ENCODE measurements at places on chromosomes 16 and 17.

GRCh38 chr16:2358811-2359210 is 18.3 kb upstream of the ABCA3 start:
- DNase-seq = no peak

GRCh38 chr17:75315541-75316243 is 26.5 kb upstream of the SLC25A19 start:
- no peak for DNase-seq

- DNase-seq = no peak
Observed at GRCh38 chr16:49095539-49095938, 186.1 kb downstream of the CBLN1 start.

DNA sequence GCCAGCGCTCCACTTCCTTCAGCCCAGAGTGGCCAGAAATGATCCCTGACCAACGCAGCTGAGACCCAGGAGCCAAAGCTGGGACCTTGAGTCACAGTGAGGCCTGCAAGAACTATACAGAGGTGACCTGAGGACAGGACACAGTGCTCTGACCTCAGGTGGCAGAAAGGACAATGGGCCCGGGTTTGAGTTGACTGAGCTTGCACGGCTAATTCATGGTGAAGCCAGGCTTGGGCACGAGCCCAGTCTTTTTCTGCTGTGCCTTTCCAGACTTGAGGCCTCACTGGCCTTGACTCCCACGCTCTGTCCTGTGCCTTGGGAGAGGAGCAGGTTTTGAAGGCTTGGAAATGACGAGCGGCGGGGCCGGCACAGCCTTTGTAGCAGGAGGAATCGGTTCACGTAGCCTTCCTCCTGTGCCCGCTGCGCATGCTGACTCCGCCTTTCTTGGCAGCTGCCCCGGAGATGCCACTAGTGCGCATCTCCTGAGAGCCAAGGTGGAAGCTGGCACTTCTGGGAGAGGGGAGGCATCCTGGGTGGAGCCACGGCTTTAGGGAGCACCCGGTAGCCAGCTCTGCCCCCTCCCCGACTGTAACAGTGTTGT is 34.9 kb downstream of the NDEL1 start:
- DNase-seq = no peak

DNA sequence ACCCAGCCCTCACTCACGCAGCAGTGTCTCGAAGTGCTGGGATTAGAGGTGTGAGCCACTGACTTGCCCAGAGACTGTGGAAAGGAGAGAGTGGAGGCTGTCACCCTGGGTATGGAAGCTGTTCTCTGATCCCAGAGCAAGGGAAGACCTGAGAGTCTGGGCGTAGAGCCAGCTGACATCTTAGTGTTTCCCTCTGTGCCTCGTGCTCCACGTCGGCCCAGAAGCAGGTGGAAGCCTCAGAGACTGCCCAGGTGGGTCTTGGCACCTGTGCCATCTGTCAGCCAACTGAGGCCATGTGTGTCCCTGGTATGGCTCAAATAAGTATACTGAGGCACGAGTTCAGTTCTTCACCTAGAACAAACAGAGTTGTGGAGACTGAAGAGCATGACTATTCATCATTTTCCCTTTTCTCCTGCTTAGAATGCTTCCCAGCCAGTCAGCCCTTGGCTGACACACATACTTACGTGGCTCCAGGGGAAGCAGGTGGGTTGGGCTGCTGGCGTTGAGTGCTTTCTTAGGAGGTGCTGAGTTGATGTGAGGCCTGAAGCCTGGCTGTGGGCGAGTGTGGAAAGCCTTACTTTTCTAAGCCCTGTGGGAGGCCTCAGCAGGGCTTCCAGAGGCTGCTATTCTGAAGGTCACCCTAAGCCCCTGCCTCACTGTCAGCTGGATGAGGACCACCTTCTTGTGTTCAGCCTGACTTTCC is 8.1 kb downstream of the CTRL start:
- DNase-seq = no peak

DNA sequence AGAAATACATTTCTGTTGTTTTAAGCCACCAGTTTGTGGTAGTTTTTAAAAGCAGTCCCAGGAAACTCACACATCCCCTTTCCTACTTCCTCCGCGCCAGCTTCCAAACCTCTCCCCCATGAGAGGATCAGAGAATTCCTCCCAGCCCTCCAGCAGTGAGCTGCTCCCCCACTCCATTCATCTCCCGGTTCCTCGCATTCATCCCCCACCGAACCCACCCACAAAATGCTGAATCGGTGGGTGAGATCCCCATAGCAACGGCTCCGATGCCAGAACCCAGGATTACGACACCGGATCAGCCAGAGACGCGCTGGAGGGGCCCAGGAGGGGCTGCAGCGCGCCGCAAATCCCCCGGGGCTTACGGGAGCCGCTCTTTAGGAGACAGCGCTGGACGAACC is 251.4 kb upstream of the RPL38 start:
- no peak for DNase-seq

DNA sequence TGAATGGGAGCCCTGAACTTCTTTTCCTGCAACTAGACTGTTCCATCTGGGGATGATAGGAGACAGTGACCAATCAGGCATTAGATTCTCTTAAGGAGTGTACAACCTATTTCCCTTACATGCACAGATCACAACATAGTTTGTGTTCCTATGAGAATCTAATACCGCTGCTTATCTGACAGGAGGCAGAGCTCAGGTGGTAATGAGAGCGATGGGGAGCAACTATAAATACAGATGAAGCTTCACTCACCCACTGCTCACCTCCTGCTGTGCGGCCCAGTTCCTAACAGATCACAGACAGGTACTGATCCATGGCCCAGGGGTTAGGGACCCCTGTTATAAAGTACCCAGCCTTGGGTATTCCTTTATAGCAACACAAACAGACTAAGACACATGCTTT is 17.4 kb upstream of the ADAMTS18 start:
- no peak for DNase-seq

- DNase-seq = no peak
Observed at GRCh38 chr16:9658164-9658563, 524.1 kb downstream of the GRIN2A start.

- DNase-seq = no peak
Observed at GRCh38 chr17:14780097-14780651, 479.3 kb downstream of the HS3ST3B1 start.

GRCh38 chr16:84368308-84368996 is at the start of gene ATP2C2:
Gene ATP2C2 (plus strand): TSS chr16:84368538. CDS start chr16:84368616, 78 bp downstream.
- DNase-seq = no peak

GRCh38 chr16:88669980-88670379 is 7.1 kb upstream of the MVD start:
- DNase-seq = no peak

DNA sequence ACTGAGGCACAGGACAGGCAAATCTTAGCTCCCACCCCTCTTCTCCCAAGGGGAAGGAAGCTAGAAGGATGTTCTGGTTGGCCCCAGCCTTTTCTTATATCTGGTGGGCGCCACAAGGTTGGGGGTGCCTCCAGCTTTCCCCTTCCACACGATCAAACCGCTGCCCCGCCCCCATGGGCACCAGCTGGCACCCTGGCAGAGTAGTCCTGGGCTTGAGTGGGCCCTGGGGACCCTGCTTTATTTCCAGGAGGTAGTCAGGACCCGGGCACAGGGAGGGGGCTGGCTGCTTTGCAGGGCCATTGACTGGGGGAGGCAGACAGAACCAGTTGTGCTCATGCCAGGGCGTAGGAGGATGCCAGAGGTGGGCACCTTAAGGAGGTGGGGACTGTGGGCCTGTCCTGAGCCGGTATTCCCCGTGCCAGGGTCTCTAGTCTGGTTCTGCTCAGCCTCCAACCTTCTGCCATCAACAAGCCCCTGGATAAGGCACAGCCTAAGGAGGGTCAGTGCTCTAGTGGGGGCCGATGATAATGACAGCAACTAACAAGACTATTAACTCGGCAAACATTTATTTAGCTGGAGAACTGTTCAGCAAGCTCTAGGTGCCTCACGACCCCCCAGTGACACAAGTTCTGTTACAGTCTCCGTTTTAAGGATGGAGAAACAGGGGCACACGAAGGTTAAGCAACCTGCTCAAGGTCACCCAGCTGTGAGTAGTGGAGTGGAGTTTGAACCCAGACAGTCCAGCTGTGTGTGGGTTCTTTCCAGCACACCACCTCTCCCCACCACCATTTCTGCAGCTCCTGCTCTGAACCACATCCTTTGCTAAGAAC is 7.6 kb upstream of the PPP1R1B start:
- no peak for DNase-seq

DNA sequence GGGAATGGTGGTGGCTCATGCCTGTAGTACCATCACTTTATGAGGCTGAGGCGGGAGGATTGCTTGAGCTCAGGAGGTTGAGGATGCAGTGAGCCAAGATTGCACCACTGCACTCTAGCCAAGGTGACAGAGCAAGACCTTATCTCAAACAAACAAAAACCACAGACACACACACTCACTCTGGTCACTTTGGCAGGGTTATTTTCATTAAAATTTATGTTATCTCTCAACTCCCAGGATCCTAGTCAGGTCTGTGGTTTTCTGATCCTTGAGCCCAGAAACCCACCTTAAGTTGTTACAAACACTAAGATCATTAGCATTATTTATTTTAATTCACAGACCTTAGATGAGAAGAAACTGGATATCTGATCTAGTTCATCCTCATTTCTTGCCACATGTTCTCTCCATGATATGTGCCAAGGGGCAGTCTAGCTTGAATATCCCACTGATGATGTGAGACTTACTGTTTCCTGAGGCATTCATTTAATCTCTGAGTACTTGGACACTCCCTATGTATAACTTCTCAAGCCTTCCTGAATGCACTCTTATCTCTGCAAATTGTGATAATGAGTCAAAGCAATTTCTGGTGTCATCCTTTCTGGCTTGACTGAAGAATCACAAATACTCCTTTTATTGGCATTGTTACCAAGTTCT is 9.6 kb downstream of the ABHD15 start:
- no peak for DNase-seq

DNA sequence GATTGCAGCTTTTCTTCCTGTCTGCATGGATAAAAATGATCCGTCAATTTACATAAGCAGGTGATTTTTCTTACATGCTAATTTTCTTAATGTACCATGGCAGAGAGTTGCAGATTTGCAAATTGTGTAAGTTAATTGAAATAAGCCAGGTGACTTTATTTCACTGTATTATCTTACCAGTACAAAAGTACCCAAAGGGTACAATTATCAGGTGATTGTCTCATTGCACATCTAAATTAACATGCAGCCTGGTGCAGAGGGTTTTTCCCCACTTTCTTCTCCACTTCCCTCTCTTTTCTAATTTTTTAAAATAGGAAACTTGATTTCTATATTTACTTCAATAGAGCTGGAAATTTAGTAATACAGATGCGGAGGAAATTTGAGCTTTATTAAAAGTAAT is 11.2 kb downstream of the NLK start:
- DNase-seq = no peak

DNA sequence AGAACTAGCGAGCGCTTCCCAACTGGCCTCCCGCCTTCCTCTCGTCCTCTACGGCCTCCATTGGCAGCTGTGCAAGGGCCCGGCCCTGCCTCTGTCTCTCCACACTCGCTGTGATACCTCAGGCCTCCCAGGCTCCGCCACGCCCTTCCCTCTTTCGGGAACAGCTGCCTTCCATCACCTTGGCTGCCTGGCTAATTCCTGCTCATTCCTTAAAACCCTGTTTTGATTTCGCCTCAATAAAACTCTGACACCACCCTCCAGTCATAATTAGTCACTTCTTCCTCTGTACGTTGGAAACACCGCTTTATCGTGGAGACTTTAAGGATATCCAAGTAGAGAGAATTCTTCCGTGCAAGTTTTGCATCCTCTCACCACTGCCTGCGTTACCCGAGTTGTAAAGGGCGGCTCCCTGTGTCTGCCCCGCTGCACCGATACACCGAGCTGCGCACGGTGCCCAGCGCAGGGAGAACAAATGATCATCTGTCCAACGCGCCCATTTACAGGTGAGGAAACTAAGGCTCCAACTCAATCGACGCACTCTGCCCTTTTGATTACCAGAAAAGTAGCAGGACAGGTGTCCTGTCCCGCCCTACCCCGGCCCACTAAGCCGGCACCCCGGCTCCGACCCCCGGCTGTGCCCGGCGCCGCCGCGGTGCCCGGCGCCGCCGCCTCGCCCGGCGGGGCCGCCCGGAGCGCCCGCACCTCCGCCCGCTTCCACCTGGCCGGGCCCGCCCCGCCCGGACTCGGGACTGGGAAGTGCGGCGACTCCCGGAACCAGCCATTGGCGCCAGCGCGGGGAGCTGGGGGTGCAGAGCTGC is 139.7 kb downstream of the SEC14L1 start:
- no peak for DNase-seq

DNA sequence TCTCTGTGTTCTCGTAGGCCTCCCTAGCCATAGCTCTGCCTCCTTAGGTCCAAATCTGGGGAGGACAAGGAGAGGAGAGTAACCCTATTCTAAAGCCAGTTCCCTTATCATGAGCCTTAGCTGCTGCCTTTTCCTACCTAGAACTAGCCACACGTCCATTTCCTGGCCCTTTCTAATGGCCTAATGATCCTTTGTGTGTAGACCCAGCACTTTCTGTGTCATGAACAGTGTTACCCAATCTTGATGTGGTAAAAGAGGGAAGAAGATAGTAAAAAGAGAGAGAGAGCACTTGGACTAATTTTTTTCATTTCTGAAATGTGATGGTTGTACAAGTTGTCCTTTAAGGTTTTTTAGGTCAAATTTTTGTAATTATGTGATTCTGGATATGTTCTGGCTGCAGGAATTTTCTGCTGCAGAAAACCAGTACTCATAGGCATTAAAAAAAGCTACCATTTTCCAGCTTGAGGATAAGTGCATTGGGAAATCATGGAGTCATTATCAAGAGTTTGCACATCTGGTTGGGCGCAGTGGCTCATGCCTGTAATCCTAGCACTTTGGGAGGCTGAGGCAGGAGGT is 18.2 kb downstream of the CASC3 start:
- DNase-seq = no peak

GRCh38 chr16:86520317-86521210 is 10.2 kb downstream of the FOXF1 start:
- DNase-seq = no peak

DNA sequence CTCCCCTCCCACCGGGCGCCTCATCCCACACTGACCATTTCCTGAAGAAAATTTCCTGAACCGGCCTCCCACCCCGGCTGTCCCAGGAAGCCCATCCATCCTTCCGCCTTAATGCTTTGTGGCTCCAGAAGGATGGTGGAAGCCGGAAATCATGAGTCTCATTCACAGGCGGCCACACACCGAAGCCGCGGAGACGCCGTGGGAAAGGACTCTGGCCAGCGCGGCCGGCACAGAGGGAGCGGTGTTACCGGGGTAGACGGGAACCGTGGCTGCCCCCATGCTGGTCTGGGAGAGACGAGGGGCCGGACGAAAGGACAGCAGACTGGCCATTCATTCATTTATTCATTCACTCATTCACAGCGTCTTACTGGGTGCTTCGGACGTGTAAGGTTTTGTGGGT is 326.8 kb downstream of the SEC14L1 start:
- DNase-seq = no peak

DNA sequence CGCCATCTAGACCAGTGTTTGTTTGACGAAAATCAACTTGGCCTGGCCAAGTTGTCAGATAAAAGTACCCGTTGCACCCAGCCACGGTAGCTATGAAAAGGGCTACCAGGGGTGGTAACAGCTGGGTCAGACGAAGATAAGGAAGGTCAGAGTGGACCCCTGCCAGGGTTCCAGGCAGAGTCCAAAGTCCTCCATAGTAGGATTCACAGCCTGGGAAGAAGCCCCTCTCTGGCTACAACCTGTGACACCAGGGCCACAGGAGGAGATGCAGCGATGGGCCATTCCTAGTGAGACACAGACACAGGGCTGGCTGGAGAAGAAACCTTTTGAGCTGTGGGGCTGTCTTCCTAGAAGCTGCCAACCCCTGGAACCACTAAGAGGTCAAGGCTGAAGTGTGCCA is 39.3 kb downstream of the MEAK7 start:
- DNase-seq = no peak

GRCh38 chr17:15659236-15659635 is 24.9 kb downstream of the TRIM16 start:
- no peak for DNase-seq

- DNase-seq = no peak
Observed at GRCh38 chr17:71158437-71158836, 962.4 kb upstream of the SOX9 start.

GRCh38 chr17:72126575-72127486 is 6.0 kb downstream of the SOX9 start:
- DNase-seq = no peak

Measured in Jurkat, Clone E6-1 (cell line).